Cortex of kidney (tissue), 1 donor: ENCODE measurements at places on chromosomes 16 and 17.

DNA sequence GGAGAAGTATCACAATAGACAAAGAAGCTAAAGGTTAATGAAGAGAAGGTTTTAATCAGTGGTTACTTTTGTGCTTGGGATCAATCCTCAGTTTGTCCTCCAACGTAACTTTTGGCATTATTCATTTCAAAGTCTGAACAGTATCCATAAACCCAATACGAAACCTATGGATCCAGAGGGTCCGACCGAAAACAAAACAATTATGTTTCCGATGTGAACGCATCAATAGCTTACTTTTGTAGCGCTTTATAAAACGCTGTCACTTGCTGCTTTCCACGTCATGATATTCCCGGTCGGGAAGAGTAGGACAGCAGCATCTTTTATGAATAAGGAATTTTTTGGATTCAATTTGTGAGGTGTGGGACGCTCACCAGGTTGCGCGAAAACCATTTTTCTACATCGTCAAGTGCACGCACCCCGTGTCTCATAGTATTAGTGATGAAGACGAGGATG lies 383.8 kb downstream of the ZFHX3 start:
- DNase-seq, result no peak

- no peak for DNase-seq
These were observed 4.7 kb downstream of the CORO7 start for GRCh38 chr16:4411684-4412083.

GRCh38 chr17:17025621-17026020 lies 16.6 kb upstream of the MPRIP start:
- DNase-seq, result no peak

DNA sequence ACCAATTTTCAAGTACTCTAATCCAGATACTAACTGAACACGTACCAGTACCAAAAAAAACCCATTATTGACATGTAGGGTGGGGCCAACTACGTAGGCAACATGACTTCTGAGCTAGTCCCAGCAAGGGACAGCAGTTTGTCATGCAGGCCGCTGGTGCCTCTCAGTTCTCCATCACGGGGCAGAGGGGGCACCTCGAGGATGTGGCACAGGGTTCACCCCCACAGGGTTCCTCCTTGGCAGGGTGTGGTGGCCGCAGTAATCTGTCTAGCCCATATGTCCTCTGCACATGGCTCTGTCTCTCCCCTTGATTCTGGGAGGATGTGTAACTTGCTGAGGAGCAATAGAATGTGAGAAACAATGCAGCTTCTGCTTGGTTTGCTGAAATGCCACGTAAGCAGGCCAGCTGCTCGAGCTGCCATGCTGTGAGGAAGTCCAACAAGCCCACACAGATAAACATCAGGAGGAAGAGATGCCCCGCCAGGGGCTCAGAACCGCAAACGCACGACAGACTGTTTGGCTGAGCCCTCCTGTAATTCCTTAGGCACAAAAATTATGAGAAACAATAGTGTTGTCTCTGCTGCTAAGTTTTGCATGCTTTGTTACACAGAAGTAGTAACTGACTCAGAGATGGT lies 62.4 kb downstream of the NT5M start:
- no peak for DNase-seq

DNA sequence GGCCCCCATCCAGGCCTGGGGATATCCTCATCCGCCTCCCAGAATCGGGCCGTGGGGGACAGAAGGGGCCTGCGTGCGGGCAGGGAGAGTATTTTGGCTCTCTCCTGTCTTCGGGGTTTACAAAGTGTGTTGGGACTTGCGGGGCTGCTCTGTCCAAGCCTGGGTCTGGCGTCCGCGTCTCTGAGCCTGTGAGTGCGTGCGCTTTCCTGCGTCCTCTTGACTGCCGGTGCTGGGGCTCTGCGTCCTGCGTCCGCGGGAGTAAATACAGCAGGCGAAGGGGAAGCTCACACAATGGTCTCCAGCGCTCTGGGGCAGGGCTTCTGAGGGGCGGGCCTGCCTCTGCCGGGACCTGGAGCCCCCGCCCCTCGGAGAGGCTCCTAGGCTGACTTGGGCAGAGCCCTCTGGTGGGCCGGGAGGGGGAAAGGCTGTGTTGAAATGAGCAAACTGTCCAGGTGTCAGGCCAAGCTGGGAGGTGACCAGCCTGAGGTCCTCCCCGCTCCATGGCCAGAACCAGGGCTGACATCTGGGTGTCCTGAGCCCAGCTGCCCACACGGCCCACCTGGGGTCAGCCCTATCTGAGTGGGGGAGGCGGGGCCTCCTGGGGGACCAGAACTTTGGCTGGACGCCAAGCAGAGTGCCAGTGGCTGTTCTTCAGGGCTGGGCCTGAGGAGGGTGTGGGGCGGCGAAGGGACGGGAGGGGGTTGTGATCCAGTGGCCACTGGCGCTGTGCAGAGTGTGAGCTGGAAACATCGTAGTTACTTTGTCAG lies 233.6 kb downstream of the SEC14L1 start:
- no peak for DNase-seq

DNA sequence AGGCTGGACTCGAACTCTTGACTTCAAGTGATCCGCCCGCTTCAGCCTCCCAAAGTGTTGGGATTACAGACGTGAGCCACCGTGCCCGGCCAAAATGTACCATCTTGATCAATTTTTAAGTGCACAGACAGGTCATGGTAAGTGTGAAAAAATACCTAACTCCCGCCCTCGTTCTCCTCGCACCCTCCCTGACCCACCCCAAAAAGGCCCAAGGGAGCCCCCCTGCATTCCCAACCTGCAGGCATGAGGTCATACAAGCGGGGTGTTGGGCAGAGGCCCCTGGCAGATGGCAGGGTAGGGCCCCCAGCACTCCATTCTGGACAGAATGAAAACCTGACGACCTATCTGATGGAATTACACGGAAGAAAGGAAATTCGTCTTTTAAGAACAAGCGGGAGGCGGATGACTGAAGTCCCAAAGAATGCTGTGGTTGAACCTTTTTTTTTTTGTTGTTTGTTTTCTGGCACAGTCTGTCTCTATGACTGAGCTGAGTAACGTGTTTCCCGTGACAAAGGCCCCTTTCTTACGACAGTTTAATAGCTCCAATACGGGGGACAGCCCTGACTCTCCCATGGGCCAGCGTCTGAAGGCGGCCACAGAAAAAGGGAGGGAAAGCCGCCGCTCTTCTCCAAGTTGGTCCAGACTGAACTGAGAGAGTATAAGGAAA lies 376.4 kb downstream of the SLC39A11 start:
- no peak for DNase-seq

DNA sequence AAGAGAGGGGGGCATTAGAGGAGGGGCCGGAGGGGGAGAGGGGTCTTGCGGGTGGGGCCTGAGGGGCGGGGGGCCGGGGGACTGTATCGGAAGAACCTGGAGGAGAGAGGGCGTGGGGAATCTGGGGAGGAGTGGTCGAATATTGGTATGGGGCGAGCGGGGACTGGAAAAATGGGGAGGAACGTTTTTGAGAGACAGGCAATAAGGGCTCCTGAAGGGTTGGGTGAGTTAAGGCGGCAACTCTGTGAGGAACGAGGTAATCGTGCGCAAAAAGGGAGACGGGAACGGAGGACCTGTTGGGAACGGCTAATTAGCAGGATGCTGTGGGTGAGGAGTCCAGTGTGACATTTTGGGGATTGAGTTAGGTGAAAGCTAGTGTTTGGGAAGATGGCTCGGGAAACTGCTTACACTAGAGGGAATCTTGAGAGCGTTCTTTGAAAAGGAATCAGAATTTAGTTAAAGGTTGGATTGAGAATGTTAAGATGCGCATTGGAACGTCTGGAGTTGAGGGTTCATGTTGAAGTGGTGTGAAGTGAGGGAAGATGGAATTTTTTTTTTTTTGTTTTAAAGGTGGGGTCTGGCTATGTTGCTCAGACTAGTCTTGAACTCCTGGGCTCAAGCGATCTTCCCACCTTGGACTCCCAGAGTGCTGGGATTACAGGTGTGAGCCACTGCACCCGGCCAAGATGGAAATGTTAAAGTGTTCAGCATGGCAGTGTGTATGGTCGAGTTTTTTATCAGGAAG lies 662 bp downstream of the WIPF2 start:
- no peak for DNase-seq

GRCh38 chr16:12063004-12063395 lies 86.5 kb downstream of the SNX29 start:
- no peak for DNase-seq

GRCh38 chr16:57016831-57017230 lies 27.5 kb downstream of the NLRC5 start:
- DNase-seq, result no peak

DNA sequence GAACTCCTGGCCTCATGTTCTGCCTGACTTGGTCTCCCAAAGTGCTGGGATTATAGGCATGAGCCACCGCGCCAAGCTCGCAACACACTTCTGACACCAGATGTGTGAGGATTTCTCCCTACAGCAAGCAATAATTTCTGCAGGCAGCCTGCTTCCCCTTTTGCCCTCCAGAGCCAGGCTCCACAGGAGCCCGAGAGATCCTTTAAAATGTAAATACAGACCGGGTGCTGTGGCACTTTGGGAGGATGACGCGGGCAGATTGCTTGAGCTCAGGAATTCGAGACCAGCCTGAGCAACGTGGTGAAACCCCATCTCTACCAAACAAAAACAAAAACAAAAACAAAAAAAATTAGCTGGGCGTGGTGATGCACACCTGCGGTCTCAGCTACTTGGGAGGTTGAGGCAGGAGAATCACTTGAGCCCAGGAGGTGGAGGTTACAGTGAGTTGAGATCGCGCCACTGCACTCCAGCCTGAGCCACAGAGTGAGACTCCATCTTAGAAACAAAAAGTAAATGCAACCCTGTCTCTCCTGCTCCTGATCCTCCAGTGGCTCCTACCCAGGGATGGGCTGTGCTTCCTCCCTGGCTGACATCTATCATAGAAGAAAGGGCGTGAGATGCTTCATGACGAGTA lies 14.7 kb downstream of the C16orf96 start:
- DNase-seq, result no peak

DNA sequence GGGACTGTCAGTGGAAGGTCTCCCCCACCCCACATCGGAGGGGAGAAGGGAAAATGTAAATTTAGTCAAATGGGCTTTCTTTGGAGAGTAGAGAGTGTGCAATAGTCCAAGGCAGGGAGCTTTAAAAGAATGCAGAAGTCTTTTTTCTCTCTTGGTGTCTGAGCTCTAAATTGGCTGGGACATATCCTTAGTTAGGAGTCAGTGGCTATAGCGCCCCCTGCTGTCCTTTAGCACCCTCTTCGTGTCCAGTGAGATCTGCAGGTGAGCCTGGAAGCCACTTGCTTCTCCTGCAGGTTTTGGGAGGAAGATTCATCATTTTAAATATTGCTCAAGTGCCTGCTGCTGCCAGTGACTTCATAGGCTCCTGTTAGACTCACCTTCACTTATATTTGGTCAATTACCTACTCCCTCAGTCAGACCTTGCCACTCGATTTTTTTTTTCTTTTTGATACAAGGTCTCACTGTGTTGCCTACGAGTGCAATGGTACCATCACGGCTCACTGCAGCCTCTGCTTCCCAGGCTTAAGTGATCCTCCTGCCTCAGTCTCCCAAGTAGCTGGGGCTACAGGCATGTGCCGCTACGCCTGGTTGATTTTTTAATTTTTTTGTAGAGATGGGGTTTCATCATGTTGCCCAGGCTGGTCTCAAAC lies 174.8 kb downstream of the PRKCB start:
- no peak for DNase-seq

- no peak for DNase-seq
These were observed 1.8 kb downstream of the C16orf54 start for GRCh38 chr16:29743827-29744531.

GRCh38 chr17:39926135-39926587 lies 1.2 kb downstream of the ORMDL3 start:
- no peak for DNase-seq

DNA sequence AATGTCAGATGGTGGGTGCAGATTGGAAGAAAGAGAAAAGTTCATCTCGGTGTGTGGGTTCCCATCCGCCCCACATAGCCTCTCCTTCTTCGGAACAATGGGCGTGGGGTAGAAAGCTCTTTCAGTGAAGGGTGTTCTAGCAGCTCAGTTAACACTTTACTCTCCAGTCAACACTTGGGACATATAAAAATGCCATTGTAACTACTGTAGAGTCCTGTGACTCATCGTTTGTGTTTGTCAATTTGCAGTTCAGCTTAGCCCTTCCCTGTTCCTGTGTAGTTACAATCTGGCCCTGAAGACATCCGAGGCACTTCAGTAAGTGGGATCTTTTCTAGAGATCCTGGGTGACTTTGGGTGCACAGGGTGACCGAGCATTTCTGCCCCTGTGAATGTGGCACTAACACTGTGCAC lies 11.5 kb upstream of the CLEC18C start:
- DNase-seq, result no peak
